NCI-H1694 treated with DMSO at 0.1 percent for 48 hours (cell line): ENCODE measurements at places on chromosomes 7 and 10.

GRCh38 chr10:131708225-131708880, 192.5 kb upstream of the PPP2R2D start:
- DNase-seq: no peak

GRCh38 chr7:18317941-18318340, 177.6 kb upstream of the HDAC9 start:
- DNase-seq: no peak

DNA sequence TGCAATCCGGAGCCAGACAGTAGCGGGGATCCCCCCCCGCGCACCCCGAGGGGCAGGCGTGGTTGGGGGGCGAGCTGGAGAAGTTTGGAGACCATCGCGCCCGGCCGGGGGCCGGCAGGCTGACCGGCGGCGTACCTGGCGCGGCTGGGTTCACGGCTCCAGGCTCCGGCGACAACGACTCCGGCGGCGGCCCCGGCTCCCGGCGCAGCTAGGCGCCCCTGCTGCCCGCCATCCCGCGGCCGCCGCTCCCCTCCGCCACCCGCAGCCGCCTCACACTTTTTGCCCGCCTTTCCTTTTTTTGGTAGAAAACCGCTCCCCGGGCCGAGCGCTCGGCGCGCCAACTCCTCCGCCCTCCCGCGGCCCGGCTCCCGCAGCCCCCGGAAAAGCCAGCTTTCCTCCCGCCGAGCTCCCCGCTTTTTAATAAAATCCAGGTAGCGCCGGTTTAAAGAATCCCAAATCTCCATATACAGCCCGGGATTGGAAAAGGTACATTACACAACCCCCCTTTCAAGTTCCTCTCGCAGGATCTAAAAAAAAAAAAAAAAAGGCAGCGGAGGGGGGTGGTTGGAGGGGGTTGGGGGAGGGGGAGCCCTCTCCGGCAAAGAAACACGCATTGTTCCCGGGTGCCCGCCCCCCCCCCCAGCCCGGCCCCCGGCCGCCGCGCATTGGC, at the start of gene TNRC18:
Gene TNRC18 (minus strand): TSS at position 529 of the 670 bp plus-strand sequence. CDS start 2,588 bp downstream, outside the sequence.
- DNase-seq: no peak

GRCh38 chr7:156192921-156193320, 380.7 kb upstream of the SHH start:
- DNase-seq: no peak

DNA sequence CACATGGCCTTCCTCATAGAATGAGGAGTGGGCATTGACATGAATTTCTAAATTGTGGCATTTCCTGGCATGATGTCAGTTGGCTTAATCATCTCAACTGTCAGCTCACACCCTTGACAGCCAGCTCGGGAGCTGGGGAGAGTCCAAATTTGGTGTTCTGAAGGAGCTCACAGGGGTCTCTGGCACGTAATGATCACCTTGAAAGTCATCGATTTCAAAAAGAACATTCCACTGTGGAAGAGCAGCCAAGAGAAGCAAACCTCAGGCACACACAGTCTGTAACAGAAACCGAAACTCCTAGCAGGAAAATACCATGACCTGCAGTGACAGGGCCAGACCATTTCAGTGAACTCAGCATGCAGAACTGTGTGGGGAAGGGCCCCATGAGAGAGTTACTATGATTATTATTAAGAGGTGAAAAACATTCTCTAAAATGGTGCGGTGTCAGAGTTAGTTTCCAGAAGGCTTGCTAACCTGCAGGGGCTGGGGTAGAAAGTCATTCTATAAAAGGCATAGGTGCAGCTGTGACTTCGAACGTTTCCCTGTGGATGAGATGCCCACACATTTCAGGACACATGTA, 26.4 kb upstream of the KLF6 start:
- no peak for DNase-seq

DNA sequence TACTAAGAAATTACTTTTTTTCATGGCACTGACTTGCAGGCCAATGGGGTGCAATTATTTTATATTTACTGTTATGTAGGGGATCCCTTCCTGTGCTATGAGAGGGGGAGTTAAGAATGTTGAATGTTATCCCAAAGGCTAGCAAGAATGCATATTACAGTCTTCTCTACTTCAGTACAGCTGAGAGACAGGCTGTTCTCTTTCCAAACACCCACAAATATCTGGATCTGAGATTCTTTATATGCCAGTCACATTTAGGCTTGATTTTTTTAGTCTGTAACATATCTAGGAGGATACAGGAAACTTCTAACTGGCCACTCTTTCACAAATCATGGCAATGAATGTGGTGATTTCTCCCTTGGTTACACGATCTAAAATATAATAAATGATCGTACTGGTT, 266.4 kb upstream of the FZD8 start:
- no peak for DNase-seq

DNA sequence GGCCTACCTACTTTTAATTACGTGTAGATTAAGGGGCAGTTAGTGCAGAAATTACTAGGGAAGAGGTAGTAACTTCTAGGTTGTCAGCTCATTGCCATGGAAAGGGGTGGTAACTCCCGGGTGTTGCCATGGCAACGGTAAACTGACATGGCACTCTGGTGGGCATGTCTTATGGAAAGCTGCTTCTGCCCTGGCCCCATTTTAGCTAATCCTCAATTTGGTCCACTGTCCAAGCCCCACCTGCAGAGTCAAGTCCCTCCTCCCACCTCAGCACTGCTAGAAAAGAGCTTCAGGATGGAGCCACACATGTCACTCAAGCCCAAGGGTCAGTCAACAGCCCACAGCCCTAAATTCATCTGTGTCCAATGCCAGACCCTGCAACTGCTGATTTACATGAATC, 7.5 kb upstream of the ZKSCAN1 start:
- no peak for DNase-seq

DNA sequence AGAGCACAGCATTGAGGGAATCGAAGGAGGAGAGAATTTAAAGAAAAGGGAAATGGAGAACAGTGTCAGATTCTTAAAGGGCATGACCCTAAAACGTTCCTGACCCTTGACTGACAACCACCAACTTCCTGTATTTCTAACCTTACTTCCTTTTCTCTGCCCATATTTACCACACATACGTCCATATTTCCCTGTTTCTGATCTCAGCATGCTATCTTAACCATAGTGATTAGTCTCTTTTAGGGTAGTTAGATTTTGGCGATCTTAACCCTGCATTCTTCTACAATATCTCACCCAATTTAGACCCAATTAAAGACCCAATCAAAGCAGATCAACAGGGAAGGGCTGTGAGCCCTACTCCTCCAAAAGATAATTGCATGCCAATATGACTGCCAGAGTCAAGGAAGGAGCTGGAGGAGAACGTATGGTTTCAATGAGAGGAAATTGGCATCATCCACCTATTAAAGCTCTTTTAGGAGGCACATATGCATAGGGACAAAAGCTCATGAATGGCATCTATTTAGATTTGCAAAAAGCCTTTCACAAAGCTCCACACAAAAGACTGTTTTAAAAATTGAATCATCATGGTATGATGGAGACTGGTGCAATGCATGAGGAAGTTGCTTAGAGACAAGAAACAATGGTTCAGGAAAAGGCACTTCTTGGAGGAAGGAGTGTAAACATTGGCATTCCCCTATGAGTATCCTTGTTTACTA, 49.0 kb upstream of the ARHGAP12 start:
- no peak for DNase-seq

DNA sequence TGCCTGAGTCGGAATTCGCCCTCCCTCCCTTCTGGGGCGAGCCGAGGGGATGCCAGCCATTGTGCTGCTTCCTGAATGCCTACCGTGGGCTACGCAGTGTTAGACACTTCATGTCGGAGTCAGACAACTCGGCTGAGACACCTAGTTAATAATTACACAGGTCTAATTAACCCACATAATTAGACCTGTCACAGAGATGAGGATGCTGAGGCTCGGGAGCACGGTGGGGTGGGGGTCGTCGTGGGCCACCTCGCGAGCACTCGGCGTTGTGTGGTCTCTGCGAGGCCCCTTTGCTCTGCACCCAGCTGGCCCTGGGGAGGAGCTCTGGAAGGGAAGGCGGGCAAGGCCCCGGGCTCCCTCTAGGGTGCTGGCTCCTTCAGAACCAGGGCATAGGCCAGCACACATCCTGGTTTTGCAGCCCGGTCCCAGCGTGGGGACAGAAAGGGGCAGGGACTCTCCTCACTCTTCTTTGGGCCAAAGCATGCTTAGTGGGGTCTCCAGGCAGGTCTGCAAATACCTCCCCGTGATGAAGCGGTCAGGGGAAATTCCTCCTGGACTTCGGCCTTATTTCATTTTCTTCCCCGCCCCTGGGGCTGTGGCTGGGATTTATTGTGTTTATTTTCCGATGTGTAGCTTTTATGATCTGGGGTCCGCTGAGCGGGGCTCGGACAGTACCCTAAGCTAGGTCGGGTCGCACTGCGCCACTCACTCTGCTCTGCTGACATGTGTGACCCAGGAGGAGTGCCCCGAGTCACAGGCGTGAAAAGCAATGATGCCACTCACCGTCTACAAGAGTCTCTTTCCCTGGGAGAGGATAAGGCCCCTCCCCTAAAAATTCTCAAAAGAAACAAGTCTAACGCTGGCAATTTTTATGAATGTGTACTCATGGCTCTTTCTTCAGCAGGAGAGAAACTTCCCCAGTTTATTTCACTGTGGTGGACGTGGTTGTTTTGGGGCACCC, 4.9 kb upstream of the FOXL3 start:
- DNase-seq: no peak

GRCh38 chr7:143367972-143368371, 5.5 kb upstream of the FAM131B start:
- DNase-seq: no peak

DNA sequence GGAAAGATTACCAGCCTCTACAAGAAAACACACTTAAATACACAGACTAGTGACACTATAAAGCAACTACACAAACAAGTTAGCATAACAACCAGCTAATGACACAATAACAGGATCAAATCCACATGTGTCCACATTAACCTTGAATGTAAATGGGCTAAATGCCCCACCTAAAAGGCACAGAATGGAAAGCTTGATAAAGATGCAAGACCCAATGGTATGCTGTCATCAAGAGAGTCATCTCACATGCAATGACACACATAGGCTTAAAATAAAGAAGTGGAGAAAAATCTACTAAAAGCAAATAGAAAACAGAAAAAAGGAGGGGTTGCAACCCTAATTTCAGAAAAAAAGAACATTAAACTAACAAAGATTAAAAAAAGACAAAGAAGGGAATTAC, 14.0 kb upstream of the GIMAP4 start:
- DNase-seq: no peak

DNA sequence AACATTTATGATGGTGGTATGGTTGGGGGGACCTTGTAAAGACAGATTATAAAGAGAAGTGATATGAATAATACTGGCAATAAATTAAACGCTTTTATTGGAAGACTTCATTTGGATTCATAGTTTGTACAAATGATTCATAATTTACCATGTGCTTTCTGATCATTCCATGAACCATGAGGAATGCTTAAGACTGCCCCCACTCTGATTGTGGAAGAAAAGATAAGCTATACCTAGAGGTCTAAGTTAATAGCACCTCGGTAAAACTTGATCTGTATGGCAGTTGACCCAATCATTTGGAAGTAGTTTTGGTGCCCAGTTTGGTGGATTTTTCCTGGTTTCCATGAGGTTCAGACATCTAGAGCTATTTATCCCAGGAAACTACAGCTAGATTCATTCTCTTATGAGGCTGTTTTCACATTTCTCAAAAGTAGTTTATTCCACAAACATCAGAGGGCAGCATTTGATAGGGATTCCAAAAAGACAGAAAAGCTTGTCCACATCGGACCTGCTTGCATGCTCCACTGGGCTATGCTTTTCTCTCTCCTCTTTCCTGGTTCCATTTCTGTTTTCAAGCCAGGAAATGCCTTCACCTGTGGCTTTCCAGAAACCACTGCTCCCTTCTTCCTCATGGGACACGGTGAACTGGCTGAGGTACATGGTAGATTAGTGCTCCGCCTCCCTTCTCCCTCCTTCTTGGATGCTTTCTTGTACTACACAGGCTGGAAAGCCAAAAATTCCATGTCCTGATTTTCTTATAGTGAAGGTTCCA, 29.2 kb downstream of the TFAM start:
- DNase-seq: no peak

DNA sequence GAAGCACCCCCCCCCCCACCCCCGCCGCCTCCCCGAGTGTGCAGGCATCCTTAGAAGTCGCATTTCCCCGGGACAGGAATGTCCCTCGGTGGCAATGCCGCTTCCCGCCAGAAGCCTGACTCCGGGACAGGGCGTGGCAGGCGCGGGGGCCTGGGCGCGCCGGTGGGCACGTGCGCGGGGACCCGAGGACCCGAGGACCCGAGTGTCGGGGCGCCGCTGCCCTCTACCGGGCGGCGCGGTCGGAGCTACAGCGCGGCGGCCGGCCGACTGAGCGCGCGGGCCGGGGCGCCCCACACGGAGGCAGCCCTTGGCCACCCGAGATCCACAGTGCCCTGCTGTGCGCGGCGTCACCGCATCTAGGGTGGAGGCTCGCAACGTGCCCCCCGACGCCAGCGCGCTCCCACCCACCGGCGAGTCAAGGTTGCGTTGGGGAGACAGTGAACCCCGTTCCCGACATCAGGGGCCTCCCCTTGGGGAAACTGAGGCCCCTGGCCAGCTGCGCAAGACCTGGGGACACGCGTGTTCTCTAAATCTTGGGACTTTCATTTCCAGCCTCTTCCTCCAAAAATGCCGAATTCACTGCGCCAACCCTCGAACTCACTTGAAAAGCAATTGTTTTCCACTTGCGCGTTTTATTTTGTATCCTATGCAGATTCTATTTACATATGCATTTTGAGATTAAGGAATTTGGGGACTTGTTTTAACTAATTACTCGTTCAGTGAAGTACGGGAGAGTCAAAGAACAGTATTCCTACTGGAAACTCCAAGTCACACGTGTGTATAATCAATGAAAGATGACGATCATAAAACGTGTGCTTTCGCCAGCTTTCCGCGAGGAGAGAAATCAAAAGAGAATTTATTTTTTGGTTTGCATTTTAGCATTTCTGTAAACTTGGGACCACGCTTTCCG, 3.1 kb upstream of the CUX1 start:
- peak; percentile 38 for DNase-seq

- peak; percentile 41 for DNase-seq
Observed at GRCh38 chr7:132075515-132075914, 500.8 kb downstream of the PLXNA4 start.

DNA sequence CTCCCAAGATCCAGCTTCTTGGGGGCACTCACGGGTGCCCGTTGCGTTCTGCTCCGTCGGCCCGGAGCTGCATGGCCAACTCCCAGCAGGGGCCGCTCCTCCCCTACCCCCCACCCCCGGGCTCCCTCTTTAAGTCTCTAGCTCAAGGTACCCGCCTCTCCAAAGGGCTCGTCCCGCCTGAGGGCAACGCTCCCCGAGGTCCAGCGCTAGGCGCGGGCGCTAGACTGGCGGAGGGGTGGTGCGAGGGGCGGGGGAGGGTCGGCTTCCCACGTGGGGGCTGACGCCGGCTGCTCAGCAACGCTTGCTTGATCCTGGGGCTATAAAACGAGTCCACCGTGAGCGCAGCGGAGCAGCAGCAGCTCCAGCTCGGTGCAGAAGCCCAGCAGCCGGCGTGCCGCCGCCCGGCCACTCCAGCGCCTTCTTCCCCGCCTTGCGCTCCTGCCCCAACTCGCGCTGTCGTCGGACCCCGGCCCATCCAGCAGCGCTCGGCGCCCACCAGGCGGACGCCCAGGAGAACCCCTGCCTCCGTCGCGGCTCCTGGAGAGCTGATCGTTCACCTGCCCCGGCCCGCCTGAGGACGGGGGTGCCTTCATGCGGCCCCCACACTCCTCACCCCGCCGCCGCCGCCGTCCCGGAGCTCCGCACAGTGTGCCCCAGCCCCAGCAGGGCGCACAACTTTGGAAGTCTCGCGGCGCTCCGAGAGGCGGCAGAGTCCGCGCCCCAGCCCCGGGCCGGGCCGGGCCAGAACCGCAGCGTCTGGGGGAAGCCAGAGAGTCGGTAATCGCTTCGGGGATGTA, at the start of gene ADRA2A:
Gene ADRA2A (plus strand): TSS at position 348 of the 797 bp plus-strand sequence. CDS start 968 bp downstream, outside the sequence.
- peak; percentile 16 for DNase-seq
